ENCODE measurements at places on chromosomes 7 and 10. TPM values are rescaled to one million over a fixed set of nuclear protein-coding genes. Genes with fewer than 3 reads are reported as not detected.

The NEUROG3 gene
- total RNA-seq: not detected

The NOS3 gene
- 0.78 TPM for total RNA-seq

The NAT16 gene
- total RNA-seq: 1.2 TPM

The SPDYE5 gene
- not detected for total RNA-seq

- DNase-seq: no peak
These were observed 25.3 kb upstream of the CUX1 start for GRCh38 chr7:101792051-101792681.

DNA sequence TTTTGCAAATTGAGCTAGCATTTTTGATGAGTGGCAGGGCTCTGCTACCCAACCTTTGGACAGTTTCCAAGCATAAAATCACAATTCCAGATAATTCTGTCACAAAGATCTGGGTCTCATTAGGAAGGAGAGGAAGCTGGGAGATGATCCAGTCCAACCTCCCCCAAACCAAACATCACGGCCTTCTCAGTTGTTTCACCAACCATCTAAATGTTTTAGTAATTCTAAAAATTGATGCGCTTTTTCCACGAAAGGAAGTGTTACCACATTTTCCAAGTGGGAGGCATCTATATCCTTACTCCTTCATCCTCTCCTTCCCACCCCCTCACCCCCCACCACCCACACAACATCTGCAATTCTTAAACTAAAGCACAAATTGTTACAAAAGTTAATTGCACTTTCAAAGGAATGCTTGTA lies 108.3 kb downstream of the EGFR start:
- DNase-seq: no peak

- no peak for DNase-seq
These were observed 31.8 kb upstream of the MSMB start for GRCh38 chr10:46077731-46078413.

GRCh38 chr7:6442114-6442513 lies 5.6 kb downstream of the DAGLB start:
- no peak for DNase-seq

- DNase-seq: no peak
These were observed 193.9 kb upstream of the BMPER start for GRCh38 chr7:33711231-33712019.

- no peak for DNase-seq
These were observed 46.6 kb downstream of the PWWP2B start for GRCh38 chr10:132443605-132443982.

- DNase-seq: peak; percentile 49
These were observed 44.9 kb downstream of the BAMBI start for GRCh38 chr10:28722065-28722803.

GRCh38 chr10:77774940-77775391 lies 137.4 kb upstream of the KCNMA1 start:
- no peak for DNase-seq

DNA sequence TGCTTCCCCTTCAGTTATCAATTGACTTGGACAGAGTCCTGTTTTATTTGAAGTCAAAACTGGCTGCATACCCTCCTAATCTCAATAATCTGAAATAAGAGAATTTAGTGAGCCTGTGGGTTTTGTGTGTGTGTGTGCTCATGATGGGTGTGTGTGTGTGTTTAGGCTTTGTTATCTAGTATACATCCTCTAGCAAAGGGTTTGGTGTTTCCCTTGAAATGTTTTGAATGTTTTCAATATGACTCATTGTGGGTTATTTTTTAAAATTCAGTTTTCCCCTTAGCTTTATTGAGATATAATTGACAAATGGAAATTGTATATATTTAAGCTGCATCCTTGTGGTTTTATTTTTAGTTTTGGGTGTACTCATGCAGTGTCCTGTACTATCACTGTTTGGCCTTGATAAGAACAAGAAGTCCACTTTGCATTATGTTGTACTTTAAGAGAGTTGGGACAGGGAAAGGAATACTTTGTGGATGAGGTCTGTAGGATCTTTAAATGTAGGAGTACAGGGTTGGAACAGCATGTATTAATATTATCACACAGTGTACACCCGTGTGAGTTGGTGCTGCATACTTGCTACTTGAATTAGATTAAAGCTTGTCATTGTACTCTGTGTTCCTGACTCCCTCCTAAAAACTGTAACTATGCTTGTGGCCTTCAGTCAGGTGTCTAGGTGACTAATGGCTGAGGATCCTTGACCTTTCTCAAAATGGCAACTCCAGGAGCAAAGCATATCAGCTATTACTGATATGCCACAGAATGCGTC lies 58.3 kb downstream of the VCL start:
- no peak for DNase-seq

DNA sequence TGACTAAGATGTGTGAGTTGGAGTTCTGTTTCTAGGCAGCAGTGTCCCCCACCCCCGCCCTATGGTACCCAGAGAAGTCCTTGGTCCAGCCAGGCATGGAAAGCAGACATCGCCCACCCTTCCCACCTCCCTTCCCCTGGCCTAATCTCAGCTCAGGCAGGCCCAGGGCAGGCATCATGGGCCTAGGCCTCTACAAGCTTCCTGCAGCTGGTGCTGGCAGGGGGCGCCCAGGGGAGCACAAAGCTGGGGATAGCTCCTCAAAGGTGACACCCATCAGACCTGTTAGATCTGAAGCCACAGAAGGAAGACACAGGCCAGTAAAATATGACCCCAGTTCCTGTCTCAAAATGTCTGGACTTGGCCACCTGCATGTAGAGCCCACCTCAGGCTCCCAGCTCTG lies 18.9 kb upstream of the UNC5B start:
- no peak for DNase-seq
